Iris pigment epithelial cell (primary cell): ENCODE measurements at places on chromosomes 12 and 14.

DNA sequence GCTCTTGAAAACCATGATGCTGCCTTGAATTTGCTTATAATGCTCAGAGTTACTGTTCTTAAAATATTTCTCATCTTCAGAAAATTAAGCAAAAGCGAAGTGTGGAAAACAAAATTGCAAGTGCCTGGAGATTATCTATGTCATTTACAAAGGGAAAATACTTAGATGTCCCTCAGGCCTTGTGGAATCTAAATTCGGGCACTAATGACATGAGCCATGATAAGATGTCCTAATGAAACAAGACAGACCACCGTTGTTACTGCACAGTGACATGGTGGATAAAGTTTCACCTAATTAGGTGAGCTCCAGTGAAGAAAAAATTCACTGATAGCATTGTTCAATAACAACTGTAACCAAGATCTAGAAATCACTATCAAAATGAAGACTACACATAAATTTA, 30.4 kb downstream of the PPP1R13B start:
- DNase-seq: no peak

DNA sequence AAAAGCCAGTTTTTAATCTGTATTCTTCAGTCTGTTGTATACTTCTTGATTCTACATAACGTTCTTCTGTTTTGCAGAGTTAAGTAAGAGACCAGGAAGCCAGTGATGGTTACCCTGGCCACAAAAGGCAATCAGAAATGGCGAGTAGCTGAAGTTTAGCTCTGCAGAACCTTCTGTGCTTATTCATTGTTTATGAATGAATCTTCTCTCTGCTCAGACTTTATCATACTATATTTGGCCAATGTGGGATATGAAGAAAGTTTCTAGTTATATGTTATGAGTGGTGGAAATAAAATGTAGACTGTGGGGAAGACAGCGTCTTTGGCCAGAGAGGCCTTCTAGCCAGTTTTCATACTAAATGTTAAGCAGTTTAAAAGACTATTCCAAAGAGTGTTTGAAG, 249.9 kb upstream of the RGS6 start:
- DNase-seq: peak; percentile 70

- DNase-seq: no peak
Observed at GRCh38 chr12:131606218-131606901, 104.5 kb upstream of the SFSWAP start.

GRCh38 chr12:101761350-101761749, 22.1 kb upstream of the SYCP3 start:
- DNase-seq: peak; percentile 91

GRCh38 chr12:32198555-32198954, 91.9 kb downstream of the BICD1 start:
- DNase-seq: peak; percentile 78

DNA sequence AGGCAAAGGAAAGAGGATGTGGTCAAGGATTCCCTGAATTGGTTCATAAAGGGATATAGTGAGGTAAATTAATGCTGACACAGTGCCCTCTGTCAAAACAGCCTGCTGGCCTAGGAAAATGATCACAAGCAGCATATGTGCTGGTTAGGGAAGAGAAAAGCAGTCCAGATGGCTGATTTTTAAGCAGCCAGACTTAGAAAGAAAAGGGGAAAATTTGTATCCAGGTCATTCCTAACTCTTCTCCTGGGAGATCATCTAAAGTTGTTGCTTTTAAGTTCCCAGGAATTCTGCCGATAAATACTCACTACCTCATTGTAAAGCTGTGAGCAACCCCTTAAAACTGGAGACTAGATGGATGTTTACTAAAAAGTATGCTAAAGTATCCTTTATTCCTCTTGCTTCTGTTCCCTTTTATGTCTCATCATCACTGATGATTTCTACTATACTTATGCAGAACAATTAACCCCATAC, 46.4 kb upstream of the CNOT2 start:
- DNase-seq: no peak

DNA sequence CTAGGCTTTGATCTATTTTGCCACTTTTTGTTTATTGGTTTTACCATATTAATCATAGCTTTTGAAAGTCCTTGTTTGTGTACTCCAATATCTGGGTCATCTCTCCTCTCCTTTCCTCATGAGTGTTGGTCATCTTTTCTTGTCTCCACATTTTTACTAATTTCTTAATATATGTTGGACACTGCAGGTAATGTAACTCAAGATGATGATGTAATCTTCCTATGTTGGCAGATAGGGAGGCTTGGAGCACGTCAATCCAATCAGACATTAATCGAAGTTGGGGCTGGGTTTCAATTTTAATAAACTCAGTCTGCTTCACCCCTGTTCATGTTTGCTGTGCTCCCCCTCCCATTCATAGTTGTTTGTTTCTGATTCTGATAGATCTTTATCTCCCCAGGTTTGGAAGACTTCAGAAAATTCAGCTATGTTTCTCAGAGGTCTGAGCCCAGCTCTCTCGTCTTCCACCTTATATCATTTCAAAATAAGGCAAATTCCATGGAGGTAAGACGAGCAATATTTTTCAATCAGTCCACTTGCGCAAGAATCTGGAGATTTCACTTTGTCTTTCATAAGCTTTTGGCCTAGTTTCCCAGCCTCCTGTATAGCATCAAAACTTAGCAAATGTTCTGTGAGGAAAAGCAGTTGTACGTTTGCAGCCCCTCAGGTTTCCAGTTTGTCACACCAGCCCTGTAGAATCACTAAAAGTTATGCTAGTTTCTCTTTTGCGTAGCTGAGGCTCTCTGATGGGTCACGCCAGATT, 504.1 kb downstream of the TMTC2 start:
- no peak for DNase-seq

- no peak for DNase-seq
Observed at GRCh38 chr12:32587581-32588495, 91.3 kb upstream of the DNM1L start.

GRCh38 chr12:4824380-4824779, 85.3 kb upstream of the KCNA1 start:
- peak; percentile 59 for DNase-seq

GRCh38 chr14:71321574-71322315, 414.5 kb downstream of the PCNX1 start:
- DNase-seq: peak; percentile 74

- peak; percentile 67 for DNase-seq
Observed at GRCh38 chr14:61927520-61927919, 165.3 kb downstream of the SNAPC1 start.

DNA sequence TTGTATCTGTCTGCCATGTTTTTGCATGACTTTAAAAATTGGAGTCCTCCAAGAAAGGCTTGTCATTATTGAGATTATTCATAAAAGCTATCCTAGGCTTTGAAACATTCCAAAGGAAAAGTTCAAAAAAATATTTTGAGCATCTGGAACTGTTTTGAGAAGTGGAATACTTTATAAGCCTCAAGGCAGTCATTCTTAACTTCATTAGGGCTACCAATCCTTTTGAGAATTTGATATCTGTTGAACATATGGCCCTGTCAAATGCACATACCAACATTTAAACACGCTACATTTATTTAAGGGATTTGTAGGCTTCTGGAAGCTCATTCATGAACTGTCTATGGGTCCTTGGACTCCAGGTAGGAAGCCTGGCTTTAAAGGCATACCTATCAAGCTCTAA, 77.0 kb downstream of the TMEM117 start:
- no peak for DNase-seq

DNA sequence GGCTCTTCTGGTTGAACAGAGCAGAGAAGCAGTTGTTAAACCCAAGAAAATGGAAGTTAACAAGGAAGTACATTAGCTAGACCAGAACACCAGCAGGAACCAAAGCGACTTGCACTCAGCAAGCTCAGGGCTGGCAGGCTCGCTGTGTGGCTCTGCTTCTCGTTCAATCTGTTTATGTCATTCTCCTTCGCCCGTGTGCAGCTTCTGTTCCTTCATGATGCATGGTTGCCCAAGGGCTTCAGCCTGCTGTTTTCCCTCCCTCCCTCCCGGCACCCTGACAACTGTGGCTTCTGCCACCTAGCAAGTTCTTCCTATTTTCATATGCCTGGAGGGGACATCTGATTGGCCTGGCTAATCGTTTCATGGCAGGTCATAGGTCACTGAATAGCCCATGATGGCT, 25.3 kb downstream of the PIGH start:
- no peak for DNase-seq

DNA sequence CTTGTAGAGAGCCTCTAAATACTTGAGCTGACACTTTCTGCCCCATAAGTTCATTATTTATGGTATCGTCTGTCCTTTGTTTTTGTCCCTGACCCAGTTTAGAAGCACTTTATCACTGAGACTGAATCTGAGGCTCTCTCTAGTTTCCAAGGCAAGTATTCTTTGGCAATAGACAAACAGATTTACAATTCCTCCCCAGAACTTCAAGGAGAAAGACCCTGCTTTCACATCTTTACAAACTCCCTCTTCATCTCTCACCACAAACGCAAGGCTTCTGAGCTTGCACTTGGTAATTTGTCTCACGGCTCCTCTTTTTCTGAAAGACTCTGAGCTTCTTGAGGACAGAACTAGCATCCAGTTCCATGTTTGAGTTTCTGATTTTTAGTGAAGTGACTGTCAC, 49.8 kb upstream of the PARP11 start:
- no peak for DNase-seq

DNA sequence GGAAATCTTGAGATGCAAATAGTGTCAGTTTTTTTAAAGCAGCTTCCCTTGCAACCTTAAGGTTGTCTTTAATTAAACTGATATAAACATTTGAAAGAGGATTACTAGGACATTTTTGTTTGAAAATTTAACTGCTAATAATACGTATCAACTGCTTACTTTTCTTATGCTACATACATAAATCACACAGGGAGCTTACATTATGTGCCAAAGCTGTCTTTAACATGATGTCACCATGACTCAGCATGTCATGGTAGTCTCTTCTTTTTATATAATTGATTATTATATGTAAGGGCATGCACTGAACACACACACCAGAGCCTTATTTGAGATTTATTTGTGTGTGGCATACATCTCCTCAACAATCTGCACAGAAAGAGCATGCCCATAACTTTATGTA, 63.0 kb upstream of the PTHLH start:
- DNase-seq: peak; percentile 78

- DNase-seq: peak; percentile 69
Observed at GRCh38 chr12:67456431-67456901, 187.3 kb downstream of the CAND1 start.

DNA sequence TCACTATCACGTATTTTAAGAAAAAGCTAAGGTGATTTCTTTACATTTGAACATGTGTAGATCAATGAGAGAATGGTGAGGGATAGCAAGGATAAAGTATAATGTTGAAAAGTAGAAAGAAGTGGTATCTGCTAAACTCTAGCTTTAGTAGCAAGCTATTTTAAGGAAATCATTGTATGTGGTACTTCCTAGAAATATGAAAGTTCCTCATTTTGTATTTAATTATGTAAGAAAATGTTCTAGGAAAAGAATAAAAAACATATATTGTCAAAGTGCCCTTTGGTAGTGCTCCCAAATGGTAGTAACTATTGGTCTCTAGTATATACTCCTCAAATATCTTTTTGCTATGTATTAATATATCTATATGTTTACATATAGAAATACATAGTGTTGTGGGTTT, 35.7 kb downstream of the RAB21 start:
- no peak for DNase-seq

- DNase-seq: no peak
Observed at GRCh38 chr12:94951071-94951934, 52.2 kb downstream of the NDUFA12 start.

- DNase-seq: no peak
Observed at GRCh38 chr12:51866762-51867161, 18.2 kb upstream of the FIGNL2 start.

GRCh38 chr12:4216187-4216927, 57.2 kb upstream of the CCND2 start:
- DNase-seq: no peak

DNA sequence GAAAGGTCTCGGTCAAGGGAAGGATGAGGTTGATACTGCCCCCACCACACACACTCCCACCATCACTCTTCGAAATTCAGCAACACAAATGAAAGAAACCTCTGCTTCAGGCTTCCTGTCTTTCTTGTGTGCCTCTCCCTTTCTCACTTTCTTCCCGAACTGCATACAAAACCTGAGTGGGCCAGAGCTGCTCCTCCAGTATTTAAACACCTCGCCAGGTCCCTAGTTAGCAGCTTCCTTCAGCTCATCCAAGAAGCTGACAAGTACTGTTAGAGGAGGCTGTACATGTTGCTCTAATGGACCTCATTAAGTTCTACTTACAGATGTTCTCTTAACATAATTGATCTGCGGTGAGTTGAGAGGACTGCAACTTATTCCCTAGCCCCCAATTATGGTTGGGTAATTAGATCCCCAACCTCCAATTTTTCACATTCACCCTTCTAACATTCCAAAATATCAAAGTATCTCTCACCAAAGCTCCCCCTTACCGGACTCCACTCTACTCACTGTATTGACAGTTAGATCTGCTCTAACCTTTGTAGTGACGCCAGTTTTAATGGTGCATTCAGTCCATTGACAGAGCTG, 4.1 kb upstream of the LMO3 start:
- DNase-seq: no peak

- peak; percentile 90 for DNase-seq
Observed at GRCh38 chr12:42759622-42760273, 170.2 kb upstream of the PRICKLE1 start.

DNA sequence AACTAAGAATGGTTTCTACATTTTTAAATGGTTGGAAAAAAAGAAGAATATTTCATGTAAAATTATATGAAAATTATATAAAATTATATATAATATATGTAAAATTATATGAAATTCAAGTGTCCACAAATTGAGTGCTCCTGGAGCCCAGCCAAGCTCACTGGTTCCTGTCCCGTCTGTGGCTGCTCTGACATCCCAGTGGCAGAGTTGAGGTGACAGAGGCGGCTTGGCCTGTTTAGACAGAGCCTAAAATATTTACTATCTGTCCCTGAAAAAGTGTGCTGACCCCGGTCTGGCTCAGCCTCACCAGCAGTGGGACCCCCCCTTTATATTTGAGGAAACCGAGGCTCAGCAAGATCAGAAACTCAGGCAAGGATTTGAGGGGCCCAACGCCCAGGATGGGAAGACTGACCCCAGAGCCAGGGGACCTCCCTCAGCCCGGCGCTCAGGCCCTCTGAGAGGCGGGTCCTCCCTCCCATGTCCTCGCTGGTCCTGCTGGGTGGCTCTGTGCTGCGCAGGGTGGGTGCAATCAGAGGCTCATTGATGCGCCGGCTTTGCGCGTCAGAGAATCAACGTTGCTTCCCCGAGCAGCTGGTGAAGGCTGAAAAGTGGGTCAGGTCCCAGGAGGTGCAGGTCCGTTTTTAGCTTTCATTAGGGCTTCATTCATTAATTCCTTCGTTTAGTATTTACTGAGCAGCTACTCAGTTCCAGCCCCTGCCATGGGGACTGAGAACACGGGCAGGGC, 21.5 kb upstream of the BEGAIN start:
- no peak for DNase-seq
